Activated T-cell treated with anti-CD3 and anti-CD28 coated beads, Interleukin-2, amount 50 U/mL, for 72 hours (primary cell): ENCODE measurements at places on chromosomes 3 and 15.

GRCh38 chr3:31767920-31768319, 213.1 kb downstream of the OSBPL10 start:
- no peak for DNase-seq

- no peak for DNase-seq
Observed at GRCh38 chr15:42214600-42214999, 6.5 kb upstream of the VPS39 start.

DNA sequence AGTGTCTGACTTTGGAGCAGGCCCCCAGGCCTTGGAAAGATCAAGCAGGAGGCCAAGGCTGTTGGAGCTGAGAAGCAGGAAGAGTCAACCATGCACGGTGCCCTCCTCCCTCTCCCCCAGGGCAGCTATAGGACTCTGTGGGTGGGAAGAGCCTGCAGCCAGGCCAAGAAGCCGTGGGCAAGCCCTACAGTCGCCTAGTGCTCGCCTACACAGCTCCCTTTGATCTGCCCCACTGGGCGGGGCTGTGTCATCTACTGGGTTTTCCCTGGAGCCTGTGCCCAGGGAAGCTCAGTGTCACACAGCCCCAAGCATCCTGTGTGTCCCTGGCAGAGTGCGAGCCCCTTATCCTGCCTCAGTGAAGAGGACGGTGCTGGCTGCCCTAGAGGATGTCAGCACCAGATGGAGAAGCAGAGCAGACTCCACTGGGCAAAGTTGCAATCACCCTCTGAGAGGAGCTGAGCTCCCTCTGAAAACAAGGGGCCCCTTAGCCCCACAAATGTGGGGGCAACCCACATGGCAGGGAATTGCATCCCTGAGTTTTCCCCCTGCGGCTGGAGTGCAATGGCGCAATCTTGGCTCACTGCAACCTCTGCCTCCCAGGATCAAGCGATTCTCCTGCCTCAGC, 72.2 kb downstream of the KLF13 start:
- DNase-seq = no peak

GRCh38 chr3:78221300-78221699, 1181.4 kb downstream of the ROBO2 start:
- DNase-seq = no peak

DNA sequence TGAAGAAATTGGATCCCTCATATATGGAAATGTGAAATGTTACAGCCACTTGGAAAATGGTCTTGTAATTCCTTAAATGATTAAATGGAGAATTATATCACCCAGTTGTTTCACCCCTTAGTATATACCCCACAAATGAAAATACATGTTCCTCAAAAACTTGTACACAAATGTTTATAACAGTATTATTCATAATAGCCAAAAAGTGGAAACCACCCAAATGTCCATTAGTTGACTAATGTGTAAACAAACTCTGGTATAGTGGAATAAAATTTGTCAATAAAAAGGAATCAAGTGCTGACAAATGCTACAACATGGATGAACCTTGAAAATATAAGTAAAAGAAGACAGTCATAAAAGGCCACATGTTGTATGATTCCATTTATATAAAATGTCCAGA, 12.5 kb downstream of the FAM162A start:
- no peak for DNase-seq

DNA sequence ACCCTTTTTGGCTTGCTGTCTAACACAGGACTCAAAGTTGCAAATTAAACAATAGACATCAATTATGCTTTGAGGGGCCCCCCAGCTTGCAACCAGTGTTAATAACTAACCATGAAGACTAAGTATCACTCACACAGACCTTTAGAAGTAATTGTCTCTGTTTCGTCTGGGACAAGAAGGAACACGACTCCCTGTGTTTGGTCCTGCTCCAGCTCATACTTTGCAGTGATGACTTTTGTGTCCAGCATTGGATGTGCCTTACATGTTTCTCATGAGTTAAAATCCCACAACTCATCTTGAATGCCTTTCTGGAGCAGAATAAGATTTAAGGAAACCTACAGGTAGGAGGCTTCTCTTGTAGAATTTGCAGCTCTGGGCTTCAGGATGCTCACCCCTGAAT, 53.1 kb downstream of the GMNC start:
- DNase-seq = no peak

GRCh38 chr3:167930453-167930852, 165.3 kb downstream of the GOLIM4 start:
- no peak for DNase-seq

GRCh38 chr15:101398247-101398646, 91.3 kb downstream of the PCSK6 start:
- DNase-seq = no peak

GRCh38 chr3:139440639-139441556, 35.4 kb downstream of the RBP2 start:
- DNase-seq = no peak

DNA sequence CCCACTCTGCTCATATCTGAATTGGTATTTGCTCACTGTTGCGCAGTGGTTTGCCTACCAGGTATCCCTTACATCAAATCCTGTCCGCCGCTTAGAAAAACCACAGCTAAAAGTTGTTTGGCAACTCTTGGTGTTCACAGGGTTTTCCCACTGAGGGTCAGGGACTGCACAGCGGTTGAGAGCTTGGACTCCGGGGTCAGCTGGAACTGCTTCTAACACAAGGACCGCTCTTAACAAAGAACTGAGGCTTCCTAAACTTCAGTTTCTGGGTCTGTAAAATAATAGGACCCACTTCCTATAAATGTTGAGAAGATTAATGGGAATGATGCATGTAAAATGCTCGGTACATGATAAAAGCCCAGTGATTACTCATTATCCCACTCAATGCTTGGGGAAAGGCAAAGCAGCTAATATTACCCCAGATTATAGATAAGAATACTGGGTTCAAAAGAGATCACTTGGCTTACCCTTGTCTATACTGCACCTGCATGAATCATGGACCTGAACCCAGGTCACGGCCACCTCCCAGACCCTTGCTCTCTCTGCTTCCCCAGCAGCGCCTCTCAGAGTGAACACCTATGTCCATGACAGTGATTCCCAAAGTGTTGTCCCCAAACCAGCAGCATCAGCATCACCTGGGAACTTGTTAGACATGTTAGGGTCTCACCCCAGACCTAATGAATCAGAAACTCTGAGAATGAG, 36.1 kb downstream of the LIPC start:
- DNase-seq = no peak

DNA sequence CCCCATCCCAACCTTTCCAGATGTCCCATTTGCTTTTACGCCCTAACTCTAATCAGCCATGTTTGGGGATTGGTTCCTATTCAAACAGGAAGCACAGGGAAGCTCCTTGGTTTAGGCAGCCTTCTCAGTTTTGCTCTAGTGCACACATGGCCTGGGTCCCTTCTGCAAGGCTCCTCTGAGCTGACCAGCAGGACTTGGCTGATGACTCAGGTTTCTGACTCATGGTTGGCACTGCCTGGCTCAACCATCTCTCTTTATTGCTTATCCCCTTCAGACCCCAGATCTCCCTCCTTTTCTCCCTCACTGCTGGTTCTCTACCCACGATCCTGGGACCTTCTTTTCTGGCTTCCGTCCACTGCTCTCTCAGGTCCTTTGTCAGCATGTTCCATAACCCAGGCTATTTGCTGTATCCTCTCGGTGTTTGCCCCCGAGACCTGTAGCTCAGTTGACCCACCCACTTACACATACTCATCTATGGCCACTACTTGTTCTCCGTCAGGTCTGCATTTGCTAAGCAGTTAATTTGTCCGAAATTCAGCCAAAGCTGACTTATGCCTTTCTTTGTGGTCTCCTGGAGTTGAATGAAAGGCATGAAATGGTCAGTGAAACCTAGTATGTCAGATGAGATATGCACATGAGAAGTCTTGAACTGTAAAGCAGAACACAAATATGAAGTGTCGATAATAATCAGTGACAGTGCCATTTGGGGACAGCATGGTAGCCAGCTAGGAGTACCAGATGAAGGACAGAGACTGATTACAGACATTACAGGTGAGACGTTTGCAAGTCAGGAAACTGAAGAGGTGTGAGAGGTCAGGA, 323.5 kb upstream of the ROPN1 start:
- no peak for DNase-seq

DNA sequence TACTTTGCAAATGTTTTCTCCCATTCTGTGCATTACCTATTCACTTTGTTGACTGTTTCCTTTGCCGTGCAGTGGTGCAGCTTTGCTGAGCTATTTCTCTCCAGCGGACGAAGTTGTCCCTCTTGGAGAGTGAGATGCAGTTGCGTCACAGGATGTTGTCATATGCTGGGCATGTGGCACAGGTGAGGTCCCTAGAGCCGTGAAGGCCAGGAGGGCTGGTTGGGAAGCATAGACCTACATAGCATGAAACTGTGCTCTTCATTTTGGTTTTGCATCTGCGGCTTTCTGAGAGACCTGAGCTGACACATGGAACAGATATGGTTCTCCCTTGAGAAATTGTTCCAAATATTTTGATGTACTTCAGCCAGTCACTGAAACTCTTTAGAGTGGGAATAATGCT, 108.5 kb downstream of the CACNA1D start:
- DNase-seq = no peak

- DNase-seq = no peak
Observed at GRCh38 chr3:48219543-48219942, 3.8 kb upstream of the CAMP start.

GRCh38 chr3:67875858-67876257, 221.4 kb upstream of the SUCLG2 start:
- DNase-seq = no peak

DNA sequence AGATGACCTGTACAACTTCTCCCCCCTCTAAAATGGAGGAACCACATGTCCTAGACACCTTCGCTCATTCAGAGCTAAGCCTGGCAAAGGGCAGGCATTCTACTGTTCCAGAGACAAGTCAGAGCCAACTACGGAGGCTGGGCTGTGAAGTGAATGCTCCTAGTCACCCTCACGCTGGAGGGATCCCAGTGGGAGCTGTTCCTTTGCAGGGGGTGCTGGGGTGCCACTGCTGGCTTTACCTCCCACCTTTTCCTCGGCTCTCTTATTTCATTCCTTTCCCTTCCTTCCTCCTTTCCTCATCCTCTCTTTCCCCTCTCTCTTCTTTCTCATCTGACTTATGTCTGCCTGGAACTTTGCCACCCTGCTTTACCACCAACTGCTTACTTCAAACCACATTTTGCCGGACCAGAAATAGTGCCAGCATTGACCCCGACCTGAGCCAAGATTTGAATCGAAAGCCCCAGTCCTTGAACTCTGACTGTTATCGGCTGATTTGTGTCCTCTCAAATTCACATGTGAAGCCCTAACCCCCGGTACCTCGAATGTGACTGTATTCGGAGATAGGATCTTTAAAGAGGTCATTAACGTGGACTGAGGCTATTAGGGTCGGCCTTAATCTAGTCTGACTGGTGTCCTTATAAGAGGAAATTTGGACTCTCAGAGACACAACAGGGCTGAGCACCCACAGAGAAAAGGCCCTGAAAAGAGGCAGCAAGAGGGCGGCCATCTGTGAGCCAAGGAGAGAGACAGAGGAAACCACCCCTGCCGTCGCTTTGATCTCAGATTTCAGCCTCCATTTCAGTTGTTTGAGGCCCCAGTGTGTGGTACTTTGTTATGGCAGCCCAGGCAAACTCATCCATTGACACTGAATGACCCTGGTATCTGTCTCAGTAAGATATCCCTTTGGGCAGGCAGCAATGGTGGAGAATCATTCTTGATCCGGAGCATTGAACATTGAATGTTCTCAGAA, 31.3 kb upstream of the TBC1D21 start:
- DNase-seq = no peak

DNA sequence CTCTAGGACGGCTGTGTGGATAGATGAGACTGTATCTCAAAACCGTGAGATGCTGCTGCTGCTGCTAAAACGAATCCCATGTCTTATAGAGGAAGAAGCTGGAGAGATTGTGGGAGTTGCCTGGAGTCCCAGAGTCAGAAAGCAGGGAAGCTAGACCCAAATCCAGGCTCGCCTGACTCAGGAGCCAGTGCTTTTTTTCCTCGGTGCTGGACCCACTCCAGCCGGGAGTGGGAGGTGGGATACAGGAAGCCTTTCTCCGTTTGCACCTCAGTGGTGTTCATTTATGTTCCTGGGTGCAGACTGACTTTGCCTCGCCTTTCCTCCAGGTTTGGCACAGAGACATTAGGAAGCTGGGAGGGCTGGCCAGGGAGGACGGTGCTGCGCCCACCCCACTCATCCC, 150.9 kb upstream of the LINGO1 start:
- DNase-seq = no peak

GRCh38 chr3:71299160-71299559, 284.4 kb downstream of the FOXP1 start:
- peak; percentile 56 for DNase-seq

GRCh38 chr3:162802228-162802965, 1305.8 kb downstream of the OTOL1 start:
- no peak for DNase-seq

DNA sequence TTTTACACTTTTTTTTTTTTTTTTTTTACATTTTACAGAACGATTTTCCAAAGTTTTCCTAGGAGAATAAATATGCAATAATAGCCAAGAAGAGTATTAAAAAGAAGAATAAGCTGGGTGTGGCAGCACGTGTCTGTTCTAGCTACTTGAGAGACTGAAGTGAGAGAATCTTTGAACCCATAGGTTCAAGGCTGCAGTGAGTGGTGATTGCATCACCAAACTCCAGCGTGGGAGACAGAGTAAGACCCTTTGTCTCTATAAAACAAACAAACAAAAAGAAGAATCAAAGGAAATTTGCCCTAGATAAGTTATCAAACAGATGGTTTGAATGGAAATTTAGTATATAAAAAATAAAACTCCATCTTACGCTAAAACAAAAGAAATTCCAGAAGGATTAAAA, 13.3 kb downstream of the XRN1 start:
- no peak for DNase-seq
